ENCODE measurements at places on chromosomes 16 and 17.
A peak's percentile ranks its signal among the peaks of the same experiment; 100 is the strongest.

GRCh38 chr17:48429638-48430586, at the start of gene SKAP1:
TSS of gene SKAP1 (minus strand) at chr17:48430214.
- DNase-seq, result no peak

- no peak for DNase-seq
These were observed 9.4 kb downstream of the MFSD6L start for GRCh38 chr17:8789743-8790142.

DNA sequence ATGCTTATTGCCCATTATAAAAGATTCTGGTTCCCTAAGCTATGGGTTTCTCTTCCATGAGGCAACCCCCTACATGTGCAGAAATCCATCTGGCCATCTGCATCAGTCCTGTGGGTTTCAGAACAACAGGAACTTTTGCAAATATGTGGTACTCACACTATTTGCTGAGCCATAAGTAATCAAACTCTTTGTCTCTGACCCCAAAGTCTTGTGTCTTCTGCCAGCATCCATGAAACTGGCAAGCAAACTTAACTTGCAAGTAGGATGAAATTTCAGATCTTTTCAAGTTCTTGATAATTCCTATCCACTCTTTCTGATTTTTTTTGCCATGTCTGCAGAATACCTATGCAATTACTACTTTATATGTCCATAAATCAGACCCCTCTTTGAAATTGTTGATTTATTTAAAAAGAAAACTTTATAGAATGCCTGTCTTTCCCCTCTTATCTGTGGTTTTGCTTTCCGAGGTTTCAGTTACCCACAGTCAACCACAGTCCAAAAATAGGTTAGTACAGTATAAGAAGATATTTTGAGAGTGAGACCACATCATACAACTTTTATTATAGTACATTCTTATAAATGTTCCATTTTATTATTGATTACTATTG, 158.4 kb upstream of the IRX3 start:
- no peak for DNase-seq

DNA sequence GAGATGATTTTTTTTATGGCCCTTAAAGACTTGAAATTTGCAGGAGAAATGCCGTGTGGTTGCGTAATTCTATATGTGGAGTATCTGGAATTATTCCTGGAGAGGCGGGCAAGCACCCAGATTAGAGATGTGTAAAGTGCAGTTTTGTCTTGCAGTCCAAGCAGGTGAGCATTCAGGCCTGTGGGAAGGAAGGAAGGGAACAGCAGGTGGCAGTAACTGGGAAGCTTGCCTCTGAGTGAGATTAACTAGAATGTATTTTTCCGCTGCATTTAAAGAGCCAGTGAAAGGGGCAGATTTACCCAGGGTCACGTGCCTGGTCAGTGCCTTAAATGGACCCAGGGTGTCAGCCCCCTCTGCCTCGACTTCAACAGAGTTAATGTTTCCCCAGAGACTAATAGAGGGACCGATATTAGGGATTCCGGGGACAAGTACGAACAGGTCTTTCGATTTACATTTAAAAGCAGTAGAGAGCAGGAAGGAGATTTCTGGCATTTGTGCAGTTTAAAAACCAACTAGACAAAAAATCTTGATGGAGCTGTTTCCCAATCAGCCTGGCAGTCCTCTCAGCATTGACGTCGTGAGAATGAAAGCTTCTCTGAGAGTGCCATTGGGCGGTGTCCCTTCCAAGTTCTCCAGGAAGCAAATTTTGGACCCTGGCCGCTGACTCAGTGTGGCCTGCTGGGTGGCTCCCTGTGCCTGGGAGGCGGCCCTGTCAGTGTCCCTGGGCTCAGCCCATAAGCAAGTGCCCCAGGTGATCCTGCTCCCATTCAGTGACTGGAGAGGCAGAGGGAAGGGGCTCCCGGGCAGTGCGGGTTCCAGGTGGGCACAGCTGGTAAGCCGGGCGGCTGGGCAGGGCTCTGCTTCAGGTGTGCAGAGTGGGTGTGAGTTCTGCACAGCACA, 38.2 kb downstream of the KSR1 start:
- peak; percentile 72 for DNase-seq

GRCh38 chr17:40451420-40451819, 8.2 kb downstream of the IGFBP4 start:
- DNase-seq, result no peak

DNA sequence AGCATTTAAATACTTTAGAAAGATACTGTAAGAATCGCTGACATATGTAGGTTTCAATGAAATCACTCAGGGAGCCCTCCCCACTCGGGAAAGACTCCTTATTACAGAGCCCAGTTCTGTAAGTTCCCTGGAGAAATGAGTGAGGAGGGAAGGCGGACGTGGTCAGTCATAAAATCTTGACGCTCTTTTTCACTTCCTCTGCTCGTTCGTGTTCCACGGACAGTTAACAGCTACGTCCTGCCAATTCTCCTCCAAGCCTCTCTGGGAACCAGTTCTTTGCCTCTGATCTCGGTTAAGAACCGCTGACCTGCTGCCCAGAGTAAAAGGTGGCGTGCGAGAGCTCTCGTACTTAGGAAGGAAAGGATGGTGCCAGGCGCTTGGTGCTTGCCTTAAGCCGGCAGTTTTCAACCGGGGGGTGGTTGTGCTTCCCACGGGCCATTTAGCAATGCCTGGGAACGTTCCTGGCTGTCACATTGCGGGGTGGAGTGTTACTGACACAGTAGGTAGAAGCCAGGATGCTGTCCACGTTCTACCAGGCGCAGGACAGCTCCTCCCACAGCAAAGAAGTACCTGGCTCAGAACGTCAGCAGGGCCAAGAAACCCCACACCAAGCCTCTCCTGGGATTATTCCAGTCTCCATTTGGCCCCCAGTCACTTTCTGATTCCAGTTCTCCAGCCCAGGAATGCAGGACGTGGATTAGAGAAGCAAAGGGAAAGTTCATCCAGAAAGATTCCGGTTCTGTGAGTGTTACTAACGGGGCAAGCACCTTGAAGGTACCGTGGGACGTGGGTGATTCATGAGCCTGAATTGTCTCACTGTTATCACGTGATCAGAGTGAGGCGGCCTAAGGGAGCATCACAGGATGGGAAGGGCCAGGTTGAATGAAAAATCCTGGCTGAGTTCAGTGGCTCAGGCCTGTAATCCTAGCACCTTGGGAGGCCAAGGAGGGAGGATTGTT, 87.7 kb downstream of the MRM3 start:
- no peak for DNase-seq

DNA sequence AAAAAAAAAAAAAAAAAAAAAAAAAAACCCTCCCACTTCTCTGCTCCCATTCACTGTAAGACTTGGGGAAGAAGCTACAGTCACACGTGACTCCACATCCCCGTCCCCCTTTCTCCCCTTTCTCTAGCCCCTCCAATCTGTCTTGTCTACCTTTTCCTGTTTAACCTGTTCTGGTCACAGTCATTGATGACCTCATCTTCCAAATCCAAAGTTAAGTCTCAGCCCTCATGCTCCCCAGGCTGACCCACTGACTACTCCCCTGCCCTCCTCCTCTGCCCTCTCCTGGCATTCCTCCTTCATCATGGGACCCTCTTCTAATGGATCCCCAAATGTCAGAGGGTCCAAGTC, 1.6 kb upstream of the CDH5 start:
- no peak for DNase-seq

DNA sequence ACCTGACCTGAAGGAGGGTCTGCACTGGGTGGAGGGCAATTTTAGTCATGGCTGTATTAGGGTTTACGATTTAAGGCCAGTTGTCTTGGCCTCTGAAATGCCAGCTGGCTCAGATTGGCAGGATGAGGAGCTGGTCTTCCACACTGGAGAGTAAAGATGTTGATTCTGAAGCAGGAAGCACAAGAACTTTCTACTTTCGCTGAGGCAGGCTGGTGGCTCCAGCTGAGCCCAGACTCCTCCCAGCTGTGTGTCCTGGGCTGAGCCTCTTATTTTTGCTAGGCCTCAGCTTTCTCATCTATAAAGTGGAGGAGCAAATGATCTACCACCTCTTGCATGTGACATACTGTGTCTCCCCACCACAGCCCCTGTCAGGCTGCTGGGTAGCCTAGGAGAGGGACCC, 74.4 kb downstream of the MRM1 start:
- DNase-seq, result no peak

DNA sequence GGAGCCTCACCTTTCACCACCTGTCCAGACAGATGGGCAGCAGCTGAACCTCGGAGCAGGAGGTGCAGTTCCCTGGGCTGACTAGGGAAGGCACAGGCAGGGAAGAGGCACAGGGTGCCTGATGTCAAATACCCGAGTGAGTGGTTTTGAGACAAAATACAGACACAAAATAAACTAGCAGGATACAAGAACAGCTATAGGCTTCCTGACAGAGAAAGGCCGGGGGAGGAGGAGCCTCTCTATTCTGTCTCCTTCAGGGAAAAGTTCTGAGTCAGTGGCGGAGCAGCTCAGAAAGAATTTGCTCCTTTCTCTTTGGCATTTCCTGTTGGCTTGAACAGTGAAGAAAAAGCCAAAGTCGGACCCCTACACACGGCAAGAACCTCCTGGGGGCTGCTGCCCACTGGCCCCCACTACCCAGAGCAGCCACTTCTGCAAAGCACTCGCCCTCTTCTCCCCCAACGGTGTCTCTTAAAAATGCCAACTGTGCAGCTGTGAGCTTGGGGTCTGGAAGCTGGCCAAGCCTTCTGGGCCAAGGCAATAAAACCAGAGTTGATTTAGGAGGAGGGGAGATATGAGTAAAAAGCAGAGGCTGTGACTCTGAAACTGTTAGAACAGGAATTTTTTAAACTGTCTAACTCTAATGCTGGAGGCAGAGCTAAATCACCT, 14.4 kb upstream of the FAAP100 start:
- peak; percentile 82 for DNase-seq

DNA sequence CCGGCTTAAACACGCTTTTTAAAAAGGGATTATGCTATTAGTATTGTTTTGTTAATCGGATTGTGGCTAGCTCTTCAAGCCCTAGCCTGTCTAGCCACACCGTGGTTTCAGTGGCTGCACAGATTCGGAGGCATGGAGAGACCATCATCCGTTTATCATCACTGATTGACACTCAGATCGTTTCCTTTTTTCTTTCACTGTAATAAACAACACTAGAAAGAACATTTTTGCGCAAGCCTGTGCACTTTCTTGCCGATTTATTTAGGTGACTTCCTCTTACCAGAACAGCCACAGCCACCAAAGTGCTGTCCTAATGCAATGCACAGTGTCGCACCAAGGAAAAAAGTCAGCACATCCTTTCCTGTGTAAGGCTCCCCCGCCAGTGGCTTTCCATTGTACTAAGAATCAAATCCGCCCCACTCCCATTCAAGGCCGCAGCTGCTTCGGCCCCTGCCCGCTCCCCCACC, 78.2 kb downstream of the CRISPLD2 start:
- no peak for DNase-seq

DNA sequence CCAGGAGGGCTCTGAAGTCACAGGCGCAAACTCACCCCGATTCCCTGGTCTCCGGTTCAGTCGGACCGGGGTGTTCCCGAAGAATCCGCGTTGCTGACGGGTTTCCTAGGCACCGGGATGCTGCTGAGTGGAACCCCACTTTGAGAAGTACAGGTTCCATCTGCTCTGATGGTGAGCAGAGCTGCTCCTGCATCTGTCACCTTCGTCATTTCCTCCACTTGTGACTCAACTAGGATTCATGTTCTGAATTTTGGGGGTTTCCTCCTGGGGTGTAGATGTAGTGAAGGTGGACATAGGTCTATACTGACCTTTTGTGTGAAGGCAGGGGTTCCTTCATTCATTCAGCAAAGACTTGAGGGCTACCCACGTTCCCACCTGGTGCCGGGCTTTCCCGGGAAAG, 25.0 kb downstream of the LGALS3BP start:
- DNase-seq, result no peak

- DNase-seq, result no peak
These were observed 27.4 kb downstream of the MYH11 start for GRCh38 chr16:15829460-15829859.

- DNase-seq, result no peak
These were observed 34.6 kb downstream of the TBCD start for GRCh38 chr17:82786427-82786826.

DNA sequence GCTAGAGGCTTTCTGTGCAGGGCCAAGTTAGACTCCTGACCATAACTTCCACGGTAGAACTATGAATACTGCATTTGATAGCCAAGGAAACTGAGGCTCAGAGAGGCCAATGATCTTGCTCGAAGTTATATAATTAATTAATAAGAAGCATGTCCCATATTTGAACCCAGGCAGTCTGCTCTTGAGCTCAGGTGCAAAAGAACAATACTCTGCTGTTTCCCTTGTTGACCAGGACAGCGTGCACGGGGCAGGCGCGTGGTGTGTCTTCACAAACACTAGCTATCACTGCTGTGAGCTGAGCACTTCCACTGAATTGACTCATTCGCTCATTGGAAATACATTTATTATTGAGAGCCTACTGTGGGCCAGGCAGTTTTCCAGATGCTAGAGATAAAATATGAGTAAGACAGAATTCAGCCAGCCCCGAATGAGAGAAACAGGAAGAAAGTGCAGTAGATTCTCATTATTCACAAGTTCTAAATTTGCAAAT, 1.6 kb downstream of the CHD9 start:
- no peak for DNase-seq

DNA sequence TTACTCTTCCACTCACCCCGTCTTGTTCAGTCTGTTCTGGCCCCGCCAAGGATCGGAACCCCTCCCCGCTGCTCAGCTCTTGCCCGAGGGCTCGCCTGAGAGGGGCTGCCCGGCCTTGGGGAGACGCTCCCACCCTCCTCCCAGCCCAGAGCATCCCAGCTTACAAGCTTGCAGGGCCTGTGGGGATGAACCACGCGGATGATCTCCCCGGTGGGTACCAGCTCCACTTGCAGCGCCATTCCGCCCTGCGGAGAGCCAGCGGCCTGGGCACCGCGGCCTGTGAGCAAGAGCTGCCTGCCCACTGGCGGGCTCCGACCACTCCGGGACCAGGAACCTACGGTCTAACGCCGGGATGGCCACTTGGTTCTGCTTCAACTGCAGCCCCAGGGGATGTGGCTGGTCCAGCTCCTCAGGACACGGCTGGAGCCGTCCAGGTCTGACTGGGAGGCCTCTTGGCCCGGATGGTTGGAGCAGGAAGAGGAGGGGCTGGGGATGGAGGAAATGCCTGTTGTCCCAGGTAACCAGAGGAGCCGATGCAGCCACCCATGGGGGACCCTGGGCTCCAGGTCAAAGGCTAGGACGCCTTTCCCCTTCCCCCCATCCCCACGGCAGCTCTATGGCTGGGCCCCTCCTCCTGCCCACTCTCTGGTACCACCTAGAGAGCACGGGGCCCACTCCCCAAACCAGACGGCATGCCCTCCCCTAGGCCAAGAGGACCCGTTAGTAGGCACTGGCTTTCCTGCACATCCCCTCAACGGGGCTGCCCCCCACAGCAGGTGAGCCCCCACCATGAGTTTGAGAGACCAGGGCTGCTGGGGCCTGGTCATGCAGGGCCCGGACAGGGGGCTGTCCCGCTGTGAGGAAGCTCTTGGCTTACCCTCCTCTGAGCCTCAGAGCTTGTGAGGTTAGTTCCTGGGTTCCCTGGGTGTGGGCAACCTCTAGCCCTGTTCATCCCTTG, at the start of gene MYO1C:
MYO1C (minus strand) TSS at position 438 of the 958 bp plus-strand sequence; CDS start at position 239, 199 bp downstream.
- DNase-seq, result no peak

DNA sequence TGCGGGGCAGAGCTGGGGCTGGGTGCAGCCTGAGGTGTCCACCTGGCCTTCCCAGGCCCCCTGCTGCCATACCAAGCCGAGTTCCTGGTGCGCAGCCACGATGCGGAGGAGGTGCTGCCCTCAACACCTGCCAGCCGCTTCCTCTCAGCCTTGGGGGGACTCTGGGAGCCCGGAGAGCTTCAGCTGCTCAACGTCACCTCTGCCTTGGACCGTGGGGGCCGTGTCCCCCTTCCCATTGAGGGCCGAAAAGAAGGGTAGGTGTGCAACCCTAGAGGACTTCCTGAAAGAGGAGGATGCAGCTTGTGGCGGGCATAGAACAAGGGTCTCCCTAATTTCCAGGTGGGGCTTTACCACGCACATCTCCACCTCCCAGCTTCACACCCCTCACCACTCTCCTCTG, 2.5 kb downstream of the SGCA start:
- DNase-seq, result no peak

- no peak for DNase-seq
These were observed 2.8 kb downstream of the STX1B start for GRCh38 chr16:31007684-31008083.

Data from NCI-H524 (cell line).